ENCODE measurements at places on chromosomes 5 and 9.

DNA sequence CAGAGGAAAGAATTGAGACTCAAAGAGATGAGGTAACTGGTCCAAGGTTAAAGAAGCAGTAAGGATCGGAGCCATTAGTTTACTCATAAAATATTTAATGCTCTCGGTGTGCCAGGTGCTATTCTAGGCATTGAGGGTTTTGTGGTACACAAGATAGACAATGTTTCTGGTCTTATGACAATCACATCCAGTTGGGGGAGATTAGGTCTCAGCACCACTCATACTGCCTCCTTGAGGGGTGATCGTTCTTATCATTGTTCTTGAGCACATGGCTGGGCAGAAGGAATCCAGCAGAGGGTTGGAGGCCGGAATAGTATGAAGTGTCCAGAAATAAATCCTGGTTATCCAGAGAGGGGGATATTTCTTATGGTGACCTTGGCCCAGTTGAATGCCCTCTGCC, 40.7 kb upstream of the LCP2 start:
- DNase-seq = no peak

DNA sequence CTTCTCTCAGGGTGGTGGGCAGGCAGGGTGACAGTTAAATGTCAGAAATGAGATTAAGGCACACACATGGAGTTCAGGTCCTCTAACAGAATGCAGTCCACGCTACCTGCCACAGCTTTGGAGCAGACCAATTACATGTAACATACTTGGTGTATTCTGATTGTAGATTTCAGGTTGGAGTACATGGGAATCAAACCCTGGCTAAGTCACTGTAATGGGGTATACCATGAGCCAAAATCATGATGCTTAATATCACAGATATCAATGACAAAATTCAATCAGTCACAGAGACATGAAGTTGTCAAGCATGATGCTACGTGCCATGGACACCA, 48.9 kb downstream of the MEF2C start:
- DNase-seq = no peak

- DNase-seq = no peak
Measured at GRCh38 chr5:138903130-138903775, 28.1 kb upstream of the LRRTM2 start.

GRCh38 chr9:132494857-132495256, 84.8 kb downstream of the CFAP77 start:
- DNase-seq = no peak

GRCh38 chr9:126153382-126153781, 173.2 kb upstream of the MVB12B start:
- DNase-seq = no peak

GRCh38 chr9:113599646-113600022, 136.1 kb downstream of the RGS3 start:
- no peak for DNase-seq

DNA sequence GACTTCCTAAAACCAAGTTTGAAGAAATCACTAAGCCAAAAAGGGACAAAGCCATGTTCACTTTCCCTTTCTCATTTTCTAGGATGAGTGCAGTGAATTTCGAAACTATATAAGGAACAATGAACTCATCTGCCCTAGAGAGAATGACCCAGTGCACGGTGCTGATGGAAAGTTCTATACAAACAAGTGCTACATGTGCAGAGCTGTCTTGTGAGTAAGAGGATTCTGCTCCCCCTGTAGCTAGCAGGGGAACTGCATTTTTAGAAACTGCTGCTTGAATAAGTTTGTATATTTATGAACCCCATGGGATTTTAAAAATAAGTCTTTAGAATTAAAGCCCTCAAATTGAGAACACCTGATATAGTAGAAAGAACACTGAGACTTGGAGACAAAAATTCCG, 42.7 kb upstream of the SPINK14 start:
- DNase-seq = no peak

DNA sequence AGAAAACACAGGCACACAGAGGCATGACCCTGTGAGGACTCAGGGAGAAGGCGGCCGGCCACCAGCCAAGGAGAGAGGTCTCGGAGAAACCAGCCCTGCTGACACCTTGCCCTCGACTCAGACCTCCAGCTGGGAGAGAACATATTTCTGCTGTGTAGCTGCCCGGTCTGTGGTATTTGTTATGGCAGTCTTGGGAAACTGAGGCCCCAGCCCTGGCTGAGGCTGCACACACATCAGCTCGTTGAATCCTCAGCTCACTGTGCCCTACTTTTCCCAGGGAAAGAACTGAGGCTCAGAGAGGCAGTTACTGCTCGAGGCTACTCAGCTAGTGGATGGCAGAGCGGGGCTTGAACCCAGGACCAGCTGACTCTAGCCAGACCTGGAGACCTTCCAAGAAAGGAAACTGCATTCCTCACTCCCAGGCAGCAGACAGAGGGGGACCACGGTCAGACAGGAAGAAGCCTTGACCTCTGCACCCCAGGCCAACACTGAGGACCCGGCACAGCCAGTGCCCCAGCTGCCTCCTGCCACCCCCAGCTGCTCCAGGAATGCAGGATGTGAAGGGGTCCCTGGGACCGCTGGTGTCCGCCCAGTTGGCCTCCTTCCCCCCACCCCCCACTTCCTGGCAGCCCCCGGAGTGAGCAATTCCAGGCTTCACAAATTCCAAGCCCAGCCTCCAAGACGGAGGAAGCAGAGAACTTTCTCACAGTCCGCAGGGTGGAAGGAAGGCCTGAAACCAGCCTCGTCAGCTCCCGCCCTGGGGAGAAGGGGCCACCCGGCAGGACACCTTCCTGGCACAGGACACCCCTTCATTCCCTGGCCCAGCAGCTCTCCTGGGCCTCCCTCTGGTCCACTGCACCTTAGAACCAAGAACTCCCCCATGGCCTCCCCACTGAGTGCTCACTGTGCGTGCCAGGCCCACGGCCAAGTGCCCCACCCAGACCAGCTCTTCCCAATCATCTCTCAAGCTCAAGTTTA, 69.9 kb downstream of the LRSAM1 start:
- no peak for DNase-seq

GRCh38 chr5:139137697-139138096, 60.5 kb downstream of the SIL1 start:
- no peak for DNase-seq

- no peak for DNase-seq
Measured at GRCh38 chr9:82320566-82320965, 332.0 kb downstream of the SPATA31D1 start.

- DNase-seq = peak; percentile 99
Measured at GRCh38 chr9:129028192-129028966, at the start of gene SH3GLB2. Gene SH3GLB2 (minus strand): TSS chr9:129028331. CDS start chr9:129028154, 177 bp downstream.

DNA sequence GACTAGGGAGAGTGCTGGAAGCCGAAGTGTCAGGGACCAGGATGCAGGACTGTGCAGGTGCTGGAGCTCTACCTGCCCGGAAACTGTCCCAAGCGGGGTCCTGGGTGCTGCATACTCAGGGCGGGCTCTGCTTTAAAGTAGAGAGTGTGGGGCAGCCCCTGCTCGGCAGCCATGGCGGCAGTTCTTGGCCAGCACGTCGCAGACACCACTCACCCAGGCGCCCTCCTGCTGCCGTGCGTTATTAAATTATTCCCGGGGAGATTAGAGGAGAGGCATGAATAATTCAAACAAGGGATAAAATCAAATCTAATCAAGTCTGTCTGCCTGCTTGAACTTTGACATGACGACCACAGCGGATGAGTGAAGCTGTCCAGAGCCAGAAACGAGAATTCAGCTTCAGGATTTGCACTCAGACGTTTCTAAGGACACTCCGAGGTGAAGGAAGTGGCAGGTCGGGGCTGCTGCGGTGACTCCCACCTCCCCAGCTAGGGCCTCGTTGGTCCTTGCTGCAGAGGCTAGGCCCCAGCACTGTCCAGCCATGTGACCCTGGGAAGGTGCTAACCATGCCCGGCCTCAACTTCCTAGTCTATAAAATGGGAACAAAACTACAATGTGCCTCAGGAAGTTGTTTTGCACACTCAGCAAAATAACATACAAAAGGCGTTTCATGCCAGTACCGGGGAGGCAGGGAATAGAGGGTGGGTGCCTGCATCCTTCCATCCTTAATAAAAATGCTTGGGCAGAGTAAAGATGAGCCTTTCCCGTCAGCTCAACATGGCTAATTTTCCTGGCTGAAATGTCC, 91.3 kb upstream of the ADAMTS2 start:
- no peak for DNase-seq

DNA sequence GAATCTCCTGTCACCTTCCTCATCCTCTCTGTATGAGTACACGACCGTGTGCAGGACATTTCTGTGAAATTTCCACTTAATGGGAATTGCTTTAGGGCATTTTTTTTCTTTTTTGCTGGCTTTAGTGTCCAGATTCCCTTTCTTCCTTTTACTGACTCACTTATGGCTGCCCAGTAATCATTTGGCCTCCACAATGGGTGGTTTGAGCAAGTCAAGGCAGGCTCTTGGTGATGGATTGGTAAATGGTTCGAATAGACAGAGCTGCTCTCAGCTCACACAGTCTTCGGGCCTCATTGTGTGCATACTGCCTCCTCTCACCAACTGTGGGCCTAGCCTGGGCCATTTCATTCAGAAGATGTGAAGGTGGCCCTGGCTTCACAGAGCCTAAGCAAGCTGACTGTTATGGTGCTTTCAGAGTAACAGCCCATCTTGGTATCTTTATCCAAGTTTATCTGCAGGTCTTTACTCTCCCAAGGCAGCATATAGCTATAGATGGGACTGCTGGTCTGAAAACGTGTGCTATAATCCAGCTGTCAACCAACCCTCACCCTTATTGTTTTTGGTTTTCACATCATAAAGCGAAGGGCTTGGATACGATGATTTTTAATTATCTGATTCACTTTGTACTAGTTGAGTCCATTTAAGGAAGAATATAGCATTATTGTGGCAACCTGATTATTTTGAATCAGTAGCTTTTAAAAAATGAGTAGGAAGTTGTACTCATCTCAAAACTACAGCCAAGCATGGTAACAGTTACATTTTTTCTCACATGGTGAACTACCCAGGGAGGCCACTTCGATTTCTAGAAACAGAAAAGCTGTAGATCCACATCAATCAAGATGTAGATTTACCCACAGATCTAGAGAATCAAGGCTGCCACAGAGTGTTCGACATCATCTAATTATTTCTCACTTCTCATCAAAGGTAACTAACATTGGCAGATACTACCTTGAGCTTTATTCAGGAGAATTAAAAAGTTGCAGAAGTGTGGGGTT, 50.4 kb upstream of the CKMT2 start:
- DNase-seq = no peak

DNA sequence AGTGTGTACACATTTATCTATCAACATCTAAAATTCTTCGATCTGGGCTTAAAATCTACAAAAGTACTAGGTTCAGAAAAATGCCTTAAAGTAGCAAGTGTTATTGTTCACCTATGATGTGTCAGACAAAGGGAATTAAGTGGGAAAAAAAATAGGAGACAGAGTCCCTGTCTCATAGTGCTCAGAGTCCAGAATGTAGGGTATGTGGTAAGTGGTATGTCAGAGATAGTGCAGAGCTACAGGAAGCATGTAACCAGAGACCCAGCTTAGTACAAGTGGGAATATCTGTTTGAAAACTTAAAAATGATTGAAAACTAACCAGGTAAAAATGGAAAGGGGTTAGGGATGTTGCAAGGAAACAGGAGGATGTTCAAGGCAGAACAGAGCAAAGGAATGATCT, 482.8 kb downstream of the ELAVL2 start:
- DNase-seq = no peak

DNA sequence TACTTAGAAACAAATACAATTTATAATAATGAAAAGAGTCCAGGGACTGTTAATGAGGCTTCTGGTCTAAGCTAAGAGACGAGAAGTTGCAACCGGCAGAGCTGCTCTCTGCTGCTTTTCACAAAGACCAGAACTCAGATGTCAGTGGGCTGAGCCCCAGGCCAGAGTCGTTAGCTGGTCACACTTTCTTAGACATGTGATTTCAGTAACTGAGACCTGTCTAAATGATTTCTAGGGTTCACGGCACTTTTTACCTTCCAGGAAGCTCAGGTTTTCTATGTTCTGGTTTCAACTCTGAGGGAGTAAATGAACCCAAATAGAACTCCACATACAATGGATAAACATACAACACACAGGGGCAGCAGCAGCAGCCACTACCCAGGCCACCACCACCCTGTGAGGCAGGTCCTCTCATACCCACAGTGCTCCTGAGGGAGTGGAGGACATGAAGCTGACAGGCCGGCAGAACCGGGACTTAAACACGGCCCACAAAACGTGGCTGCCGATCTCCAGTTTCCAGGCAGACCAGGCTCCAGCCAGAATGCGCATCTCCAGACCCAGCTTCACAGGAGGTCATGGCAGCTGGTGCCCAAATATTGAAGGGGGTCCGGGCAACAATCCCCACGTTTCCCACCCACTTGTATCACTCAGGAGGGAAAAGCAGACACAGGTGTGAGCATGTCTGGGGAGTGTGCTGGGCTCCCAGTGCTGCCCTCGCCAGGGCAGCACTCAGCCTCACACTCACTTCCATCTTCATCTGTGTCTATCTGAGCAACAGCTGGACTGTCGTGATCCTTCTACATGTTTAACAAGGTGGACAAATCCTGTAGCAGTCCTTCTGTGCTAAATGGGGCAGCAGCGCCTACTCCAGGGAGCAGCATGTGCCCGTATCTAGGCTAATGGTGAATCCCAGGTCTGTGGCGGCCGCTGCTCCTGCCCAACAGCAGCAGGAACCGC, 38.8 kb downstream of the IARS1 start:
- no peak for DNase-seq

DNA sequence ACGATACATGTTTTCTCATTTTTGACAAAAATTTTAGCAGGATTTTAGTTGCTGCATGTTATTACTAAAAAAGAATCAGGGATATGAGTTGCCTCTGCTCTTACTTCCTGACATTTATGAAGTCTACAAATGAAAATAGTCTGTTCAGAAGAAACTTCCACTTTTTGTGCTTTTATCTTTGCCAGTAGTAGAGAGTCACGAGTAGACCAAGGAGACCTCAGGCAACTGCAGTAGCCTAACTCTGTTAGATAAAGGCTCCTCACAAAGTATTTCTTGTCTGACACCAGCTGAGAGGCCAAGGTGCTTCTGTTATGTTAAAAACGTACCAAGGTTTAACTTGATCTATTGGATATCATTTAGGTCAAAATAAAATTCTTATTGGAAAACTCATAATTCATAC, 333.9 kb downstream of the NR2F1-AS1 start:
- no peak for DNase-seq

- DNase-seq = no peak
Measured at GRCh38 chr9:86175743-86176456, 76.5 kb upstream of the GOLM1 start.

GRCh38 chr5:127619908-127620479, 28.9 kb upstream of the CTXN3 start:
- DNase-seq = no peak

DNA sequence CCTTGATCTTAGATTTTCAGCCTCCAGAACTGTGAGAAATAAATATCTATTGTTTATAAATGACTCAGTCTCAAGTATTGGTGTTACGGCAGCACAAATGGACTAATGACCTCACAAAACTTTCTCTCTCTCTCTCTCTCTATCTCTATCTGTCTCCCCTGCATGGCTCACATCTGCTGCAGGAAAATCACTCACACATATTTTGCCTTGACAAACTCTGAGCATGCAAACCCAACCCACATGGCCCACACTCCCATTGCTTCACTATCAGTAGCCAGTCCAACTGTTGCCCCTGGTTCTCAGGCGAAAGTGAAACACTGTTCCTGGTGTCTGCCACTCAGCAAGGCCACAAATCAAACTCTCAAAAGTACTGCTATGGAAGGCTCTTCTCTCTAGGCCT, 66.4 kb upstream of the PIK3R1 start:
- no peak for DNase-seq

All from glutamatergic neuron (in vitro differentiated cells).